ENCODE measurements at places on chromosomes 2 and 18.

- no peak for DNase-seq
Observed at GRCh38 chr18:59528866-59529265, 168.4 kb downstream of the CCBE1 start.

- DNase-seq, result no peak
Observed at GRCh38 chr2:54653572-54654204, 69.8 kb upstream of the EML6 start.

- peak; percentile 44 for DNase-seq
Observed at GRCh38 chr2:26459991-26460612, 17.8 kb downstream of the OTOF start.

DNA sequence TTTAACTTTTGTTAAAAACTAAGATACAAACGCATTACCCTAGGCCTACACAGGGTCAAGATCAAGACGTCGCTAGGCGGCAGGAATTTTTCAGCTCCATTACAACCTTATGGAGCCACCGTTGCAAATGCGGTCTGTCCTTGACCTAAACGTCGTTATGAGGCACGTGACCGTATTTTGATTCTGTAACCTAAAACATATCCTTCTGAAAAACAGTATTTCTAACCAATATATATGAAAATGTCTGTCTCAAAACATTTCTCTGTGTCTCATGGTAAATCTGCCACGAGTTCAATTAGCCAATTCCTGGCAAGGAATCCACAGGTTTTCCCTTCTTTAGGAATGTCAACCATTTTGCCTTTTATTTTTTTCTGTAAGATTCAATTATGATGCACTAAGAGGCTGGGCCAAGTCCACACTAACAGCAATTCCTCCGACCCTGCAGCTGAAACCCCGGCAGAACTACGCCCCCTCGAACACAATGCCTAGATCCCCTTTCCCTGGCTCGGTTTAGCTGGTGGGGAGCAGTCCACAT, 1.7 kb downstream of the RTN4 start:
- DNase-seq, result no peak

DNA sequence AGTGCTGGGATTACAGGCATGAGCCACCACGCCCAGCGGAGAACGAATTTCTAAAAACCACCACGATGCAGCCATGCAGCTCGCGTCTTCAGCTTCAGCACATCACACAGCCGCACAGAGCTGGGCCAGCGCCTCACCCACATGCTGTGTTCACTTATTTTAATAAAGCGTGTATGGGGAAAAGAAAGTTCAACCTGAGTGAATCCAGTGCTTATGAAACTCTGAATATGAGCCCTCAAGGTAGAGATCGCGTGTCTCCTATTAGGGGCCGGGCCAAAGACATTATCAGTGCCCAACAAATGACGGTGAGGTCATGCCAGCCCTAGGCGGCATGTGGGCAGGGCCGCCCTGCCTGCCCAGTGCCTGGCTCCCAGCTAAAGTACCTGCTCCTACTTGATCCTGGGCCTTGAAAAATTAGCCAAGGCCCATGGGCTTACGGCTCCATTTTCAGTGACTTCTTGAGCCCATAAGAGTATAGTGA, 44.3 kb downstream of the SPRED2 start:
- no peak for DNase-seq

DNA sequence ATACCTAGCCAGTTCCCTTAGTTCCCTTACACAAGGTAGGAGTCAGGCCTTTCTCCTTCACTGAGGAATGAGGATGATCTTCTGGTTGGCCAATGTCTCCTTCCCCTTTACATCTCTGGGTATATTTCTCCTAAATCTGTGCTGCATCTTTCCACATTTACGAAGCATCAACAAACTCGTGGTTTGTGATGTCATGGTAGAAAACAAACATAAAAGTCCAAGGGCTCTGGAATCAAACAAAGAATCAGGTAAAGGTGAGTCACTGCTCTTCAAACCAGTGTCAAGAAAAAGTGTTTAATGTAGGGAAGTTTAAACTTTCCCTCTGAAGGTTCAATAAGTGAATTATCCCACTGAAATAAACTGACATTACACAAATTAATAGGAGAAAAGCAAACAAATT, 122.9 kb downstream of the METTL8 start:
- DNase-seq, result no peak

- no peak for DNase-seq
Observed at GRCh38 chr2:64931246-64932115, 57.7 kb upstream of the SLC1A4 start.

GRCh38 chr2:193566886-193567285, 1372.2 kb upstream of the TMEFF2 start:
- no peak for DNase-seq

- no peak for DNase-seq
Observed at GRCh38 chr18:75264926-75265597, 54.5 kb downstream of the TSHZ1 start.

- DNase-seq, result no peak
Observed at GRCh38 chr18:30982285-30982992, 60.1 kb downstream of the DSC3 start.

DNA sequence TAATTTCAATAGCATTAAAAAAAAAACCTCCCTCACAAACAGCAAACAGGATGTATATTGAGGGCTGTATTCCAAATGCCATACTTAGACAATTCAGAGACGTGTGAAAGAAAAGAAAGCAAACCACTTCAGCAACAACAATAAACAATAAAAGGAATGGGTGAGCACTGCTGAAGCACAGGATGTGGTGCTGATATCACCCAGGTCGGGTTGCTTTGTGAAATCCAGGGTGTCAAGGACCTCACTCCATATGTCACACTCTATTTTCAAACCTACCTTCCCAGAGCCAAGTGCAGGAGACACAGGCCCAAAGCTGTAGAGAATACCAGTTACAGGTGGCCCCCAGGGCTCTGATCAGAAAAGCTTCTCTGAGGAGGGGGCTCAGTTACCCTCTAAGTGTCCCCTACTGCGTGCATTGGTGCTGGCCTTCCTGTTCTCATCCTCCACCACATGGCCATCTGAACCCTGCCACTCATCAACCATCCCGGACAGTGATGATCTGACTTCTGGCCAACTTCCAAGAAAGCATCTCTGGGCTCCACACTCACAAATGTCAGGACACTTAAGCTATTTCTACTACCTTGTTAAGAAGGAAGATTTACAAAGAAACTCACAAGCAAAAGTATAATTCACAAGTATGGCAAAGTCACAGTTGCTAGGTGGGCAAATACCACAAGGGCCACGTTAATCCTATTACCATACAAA, 363.0 kb downstream of the SS18 start:
- no peak for DNase-seq

DNA sequence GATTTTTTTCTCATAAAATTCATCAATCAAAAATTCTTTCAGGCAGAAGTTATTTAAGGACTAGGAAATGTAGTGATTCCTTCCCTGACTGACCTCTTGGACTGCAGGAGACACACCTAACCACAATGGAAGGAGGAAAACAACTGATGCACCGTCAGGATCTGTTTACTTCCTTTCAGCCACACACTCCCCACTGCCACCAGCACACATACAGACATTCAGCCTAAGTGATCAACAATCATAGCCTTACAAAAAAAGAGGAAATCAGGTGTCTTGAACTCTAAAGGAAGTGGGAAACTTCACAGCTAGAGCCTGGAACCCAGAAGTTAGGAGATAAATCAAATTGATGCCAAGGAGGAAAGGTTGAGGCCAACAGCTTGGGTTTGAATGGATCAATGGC, 213.5 kb upstream of the ACVR2A start:
- no peak for DNase-seq

DNA sequence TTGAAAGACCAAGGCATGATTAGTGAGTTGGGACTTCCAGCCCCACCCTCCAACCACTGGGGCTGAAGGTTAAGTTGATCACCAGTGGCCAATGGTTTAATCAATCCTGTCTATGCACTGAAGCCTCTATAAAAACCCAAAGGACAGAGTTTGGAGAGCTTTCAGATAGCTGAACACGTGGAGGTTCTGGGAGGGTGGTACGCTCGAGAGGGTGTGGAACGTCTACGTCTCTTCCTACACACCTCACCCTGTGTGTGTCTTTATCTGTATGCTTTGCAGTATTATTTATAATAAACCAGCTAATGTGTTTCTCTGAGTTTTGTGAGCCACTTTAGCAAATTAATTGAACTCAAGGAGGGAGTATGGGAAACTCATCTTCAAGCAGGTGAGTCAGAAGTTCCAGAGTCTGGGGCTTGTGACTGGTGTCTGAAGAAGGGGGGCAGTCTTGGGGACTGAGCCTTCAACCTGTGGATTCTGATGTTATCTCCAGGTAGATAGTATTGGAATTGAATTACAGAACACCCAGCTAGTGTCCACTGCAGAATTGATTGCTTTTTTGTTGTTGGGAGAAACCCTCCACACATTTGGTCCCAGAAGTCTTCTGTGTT, 20.3 kb downstream of the ACTR3 start:
- no peak for DNase-seq

GRCh38 chr2:176139661-176140512, 10.4 kb downstream of the HOXD8 start:
- DNase-seq, result no peak
